ENCODE measurements at places on chromosomes 16 and 17. TPM values are rescaled to one million over a fixed set of nuclear protein-coding genes. Genes with fewer than 3 reads are reported as not detected.
A peak's percentile ranks its signal among the peaks of the same experiment; 100 is the strongest.

DNA sequence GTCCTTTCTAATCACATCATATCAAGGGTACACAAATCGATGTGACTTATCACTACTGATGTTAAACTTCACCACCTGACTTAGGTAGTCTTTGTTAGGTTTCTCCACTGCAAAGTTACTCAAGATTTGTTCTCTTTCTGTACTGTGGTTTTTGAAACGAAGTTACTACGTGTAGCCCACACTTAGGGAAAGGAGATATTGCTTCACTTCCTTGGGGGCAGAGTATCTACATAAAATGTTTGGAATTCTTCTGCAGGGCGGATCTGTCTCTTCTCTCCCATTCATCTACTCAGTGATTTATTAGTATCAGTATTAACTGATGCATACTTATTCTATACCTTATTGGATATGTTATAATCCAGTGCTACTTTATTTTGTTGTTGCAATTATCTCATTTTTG, 403.6 kb upstream of the MON1B start:
- H3K4me1 ChIP-seq = no peaks in the 10 kb centered on the region
- H3K27ac ChIP-seq = no peak overlapping the region
- H3K36me3 ChIP-seq = no peaks in the 10 kb centered on the region
- no peaks in the 10 kb centered on the region for H3K27me3 ChIP-seq
- H3K4me3 ChIP-seq = no peak overlapping the region
- DNase-seq = no peak

DNA sequence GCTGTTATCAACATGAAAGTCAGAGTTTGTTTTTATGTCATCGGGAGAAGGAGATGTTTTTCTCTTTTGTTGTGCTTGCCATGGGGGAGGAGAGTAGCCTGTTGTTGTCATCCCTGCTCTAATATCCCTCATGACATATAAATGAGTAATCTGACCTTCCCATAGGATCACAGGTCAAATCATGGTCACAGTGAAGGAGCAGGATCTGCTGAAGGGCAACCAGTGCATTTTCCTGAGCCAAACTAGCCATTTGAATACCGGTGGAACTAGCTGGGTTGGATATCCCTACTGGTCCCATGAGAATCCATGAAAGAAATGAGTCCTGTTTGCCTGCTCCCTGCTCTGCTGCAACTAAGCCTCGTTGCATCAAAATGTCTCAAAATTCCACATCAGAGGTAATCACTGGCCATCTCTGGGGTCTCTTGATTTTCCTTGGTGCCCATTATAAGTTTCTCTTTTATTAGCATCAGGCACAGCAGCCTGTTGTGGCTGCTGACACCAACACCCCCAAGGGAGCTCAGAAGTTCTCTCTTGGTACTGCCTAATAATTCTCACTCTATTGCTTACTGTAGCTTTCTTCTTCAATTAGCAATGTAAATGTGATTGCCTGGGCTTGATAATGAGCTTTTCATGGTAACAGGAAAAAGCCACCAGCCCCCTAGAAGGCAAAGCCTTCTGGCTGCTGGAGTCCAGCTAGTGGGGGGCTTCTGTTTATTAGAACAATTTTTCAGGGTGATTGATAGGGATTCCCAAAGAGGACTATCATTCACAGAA, 211.4 kb upstream of the ERCC4 start:
- DNase-seq = no peak
- no peaks in the 10 kb centered on the region for H3K4me1 ChIP-seq
- no peak overlapping the region for H3K27ac ChIP-seq
- H3K27me3 ChIP-seq = no peaks in the 10 kb centered on the region

DNA sequence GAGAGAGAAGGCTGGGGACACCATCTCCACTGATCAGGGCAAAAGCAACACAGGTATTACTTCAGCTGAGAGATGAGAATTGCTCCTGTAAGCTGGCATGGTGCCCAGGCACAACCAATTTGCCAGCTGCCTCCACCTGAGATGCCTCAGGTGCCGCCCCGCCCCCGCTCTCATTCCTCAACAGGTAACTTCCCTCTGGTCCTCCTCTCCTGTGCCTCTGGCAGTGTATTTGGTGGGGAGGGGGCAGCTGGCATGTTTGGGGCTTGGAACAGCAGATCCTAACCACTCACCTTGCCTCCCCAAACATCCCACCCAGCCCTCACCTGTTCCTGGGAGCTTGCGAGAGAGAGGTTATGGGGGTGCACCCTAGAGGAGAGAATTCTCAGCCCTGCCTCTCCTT, 2.9 kb upstream of the SRCIN1 start:
- no peaks in the 10 kb centered on the region for H3K27me3 ChIP-seq
- H3K4me1 ChIP-seq = peaks cover 20% of the 10 kb centered on the region
- H3K4me3 ChIP-seq = no peak overlapping the region
- no peaks in the 10 kb centered on the region for H3K36me3 ChIP-seq
- DNase-seq = no peak

DNA sequence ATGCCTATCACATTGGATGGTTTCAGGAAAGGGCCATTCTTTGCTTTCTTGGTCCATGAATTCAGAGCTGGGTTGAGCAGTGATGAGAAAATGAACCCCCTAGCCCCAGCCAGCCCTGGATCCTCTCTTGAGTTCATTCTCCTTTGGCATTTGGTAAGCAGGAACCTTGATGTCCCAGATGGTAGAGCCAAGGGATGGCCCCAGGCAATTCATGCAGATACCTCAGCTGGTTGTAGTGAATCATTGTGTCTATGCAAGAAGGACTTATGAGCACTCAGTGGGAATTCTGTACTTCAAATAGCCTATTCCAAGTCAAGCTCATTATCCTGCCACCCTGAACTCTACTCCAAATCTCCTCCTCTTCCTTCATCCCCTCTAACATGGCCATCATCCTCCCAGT, 412.7 kb downstream of the UTP18 start:
- DNase-seq = no peak
- no peaks in the 10 kb centered on the region for H3K36me3 ChIP-seq
- H3K4me1 ChIP-seq = no peaks in the 10 kb centered on the region
- H3K27me3 ChIP-seq = no peaks in the 10 kb centered on the region

DNA sequence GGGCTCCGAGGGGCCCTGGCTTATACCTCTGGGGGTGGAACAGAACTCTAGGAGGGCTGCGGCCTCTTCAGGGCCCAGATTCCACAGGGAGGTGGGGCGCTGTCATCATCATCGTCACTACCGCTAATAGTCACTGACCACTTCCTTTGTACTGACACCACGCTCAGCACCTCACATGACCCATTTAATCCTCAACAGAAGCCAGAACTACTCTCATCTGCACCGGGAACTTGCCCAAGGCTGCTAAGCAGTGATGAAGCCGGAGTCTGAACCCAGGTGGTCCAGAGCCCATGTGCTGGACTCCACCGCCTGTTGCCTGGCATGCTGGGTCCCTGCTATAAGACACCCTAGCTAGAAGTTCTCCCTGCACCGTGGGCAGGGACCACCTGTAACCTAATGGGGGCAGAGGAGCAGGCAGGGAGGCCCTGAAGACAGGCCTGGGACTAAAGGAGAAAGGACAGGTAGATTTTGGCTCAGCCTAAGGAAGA, 12.0 kb downstream of the UNC13D start:
- no peaks in the 10 kb centered on the region for H3K4me1 ChIP-seq
- 0 out of 2 replicates have a peak overlapping the region, but pooled peaks have one; percentile 4 for H3K27ac ChIP-seq

- no peak overlapping the region for H3K27ac ChIP-seq
- H3K4me3 ChIP-seq = no peak overlapping the region
- H3K27me3 ChIP-seq = no peaks in the 10 kb centered on the region
- H3K4me1 ChIP-seq = peaks cover 3% of the 10 kb centered on the region
- no peak for DNase-seq
These were observed 26.5 kb upstream of the C16orf87 start for GRCh38 chr16:46857368-46857945.

GRCh38 chr16:1712791-1713261, 6.8 kb downstream of the MAPK8IP3 start:
- peaks cover 37% of the 10 kb centered on the region for H3K4me1 ChIP-seq
- peak overlapping the region; percentile 88 for H3K27ac ChIP-seq
- H3K4me3 ChIP-seq = no peak overlapping the region
- no peaks in the 10 kb centered on the region for H3K36me3 ChIP-seq
- DNase-seq = no peak

DNA sequence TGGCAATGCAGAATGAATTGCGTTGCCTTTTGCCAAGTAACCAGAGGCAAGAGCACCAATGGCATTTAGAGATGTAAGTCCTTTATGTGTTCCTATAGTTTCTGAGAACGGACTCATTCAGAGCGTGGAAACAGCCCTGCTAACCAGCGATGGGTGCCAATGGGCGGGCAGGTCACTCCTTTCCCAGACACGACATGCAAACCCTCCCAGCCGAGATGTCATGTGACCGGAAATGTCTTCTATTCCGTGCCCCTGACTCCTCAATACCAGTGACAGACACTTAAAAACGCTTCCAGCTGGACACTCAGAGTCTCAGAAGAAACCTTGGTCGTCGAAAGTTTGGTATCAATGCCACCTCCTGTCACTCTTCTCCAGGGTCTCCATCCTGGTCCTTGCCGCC, 3.2 kb downstream of the FBF1 start:
- no peak overlapping the region for H3K4me3 ChIP-seq
- no peak overlapping the region for H3K27ac ChIP-seq
- no peak for DNase-seq

GRCh38 chr17:68034452-68034776, 1.1 kb upstream of the KPNA2 start:
- DNase-seq = no peak
- H3K4me3 ChIP-seq = no peak overlapping the region

DNA sequence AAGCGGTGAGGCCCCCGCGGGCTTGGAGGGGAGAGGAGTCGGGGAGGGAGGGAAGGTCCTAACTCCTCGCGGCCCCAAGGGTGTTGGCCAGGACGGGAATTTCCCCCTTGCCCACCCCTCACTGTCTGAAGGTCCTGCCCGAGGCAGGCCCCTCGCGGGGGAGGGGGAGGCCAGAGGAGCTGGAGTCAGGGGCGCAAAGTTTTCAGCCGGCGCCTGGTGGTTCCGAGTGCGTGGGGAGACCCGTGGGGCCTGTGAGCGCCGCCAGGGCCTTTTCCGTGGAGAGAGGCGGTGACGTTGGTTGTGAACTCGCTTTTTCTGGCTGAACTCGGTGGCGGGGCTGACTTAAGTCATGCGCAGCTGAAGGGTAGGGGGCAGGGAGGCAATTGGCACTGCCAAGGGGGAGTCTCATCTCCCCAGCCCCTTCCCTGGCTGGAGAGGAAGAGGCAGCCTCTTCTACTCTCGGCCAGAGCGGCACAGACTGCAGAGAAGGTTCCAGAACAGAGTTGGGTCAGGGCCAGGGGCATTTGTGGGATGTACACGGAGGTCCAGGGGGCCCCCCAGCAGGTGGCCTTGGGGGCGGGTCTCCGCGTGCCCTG, 1.5 kb downstream of the CACNA1H start:
- no peaks in the 10 kb centered on the region for H3K36me3 ChIP-seq
- no peak for DNase-seq
- no peak overlapping the region for H3K27ac ChIP-seq
- no peaks in the 10 kb centered on the region for H3K27me3 ChIP-seq

- H3K4me1 ChIP-seq = peaks cover 31% of the 10 kb centered on the region
- H3K36me3 ChIP-seq = no peaks in the 10 kb centered on the region
- peak overlapping the region; percentile 80 for H3K27ac ChIP-seq
- no peak for DNase-seq
- no peaks in the 10 kb centered on the region for H3K27me3 ChIP-seq
- H3K4me3 ChIP-seq = peak overlapping the region; percentile 79
These were observed 20.1 kb downstream of the CD7 start for GRCh38 chr17:82297280-82297713.

GRCh38 chr17:18321309-18321708, 6.2 kb downstream of the SMCR8 start:
- H3K4me1 ChIP-seq = peaks cover 32% of the 10 kb centered on the region
- peaks cover 2% of the 10 kb centered on the region for H3K36me3 ChIP-seq
- H3K4me3 ChIP-seq = no peak overlapping the region

DNA sequence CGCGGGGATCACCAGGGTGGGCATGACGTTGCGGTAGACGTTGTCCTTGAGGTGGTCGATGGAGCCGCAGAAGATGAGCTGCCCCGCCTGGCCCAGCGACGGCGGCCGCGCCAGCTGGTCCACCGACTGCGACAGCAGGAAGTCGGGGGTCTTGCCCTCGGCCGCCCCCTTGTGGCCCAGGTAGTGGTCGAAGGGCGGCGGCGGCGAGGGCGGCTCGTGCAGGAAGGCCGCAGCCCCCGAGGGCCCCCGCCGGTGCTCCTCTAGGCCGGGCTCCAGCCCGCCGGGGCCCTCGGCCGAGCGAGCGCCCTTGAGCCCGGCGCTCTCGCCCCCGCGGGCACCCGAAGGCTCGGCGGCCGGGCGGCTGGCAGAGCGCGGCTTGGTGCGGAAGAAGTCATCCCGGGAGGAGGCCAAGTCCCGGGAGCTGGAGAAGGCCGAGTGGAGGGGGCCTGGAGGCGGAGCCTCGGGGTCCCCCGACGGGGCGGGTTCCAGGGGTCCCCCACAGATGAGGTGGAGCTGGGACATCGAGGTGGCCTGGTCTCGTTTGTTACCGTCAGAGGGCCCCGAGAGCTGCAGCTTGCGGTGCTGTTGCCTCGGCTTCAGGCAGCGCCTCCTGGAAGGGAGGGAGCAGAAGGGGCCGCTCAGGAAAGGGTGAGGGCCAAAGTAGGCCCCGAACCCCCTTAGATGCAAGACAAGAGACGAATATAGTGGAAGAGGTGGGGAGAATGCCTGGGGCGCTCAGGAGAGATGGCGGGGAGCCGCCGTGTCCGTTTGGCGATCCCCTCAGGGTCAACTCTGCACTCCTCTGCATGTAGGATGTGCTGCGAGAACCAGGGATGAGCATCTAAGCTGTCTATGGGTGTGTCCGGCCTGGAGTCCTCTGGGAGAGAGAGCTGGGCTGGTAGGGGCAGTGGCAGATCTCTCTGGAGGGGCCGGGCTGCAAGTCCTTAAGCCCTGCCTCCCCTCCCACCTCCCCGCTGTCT, 8.8 kb downstream of the FAM171A2 start:
- H3K4me3 ChIP-seq = no peak overlapping the region
- DNase-seq = no peak
- peaks cover 8% of the 10 kb centered on the region for H3K4me1 ChIP-seq
- peaks cover 17% of the 10 kb centered on the region for H3K36me3 ChIP-seq

GRCh38 chr16:24102209-24102660, 153.9 kb upstream of the CACNG3 start:
- peaks cover 6% of the 10 kb centered on the region for H3K36me3 ChIP-seq
- H3K27ac ChIP-seq = no peak overlapping the region
- H3K4me3 ChIP-seq = no peak overlapping the region
- DNase-seq = no peak
- no peaks in the 10 kb centered on the region for H3K4me1 ChIP-seq
- no peaks in the 10 kb centered on the region for H3K27me3 ChIP-seq

- no peak overlapping the region for H3K4me3 ChIP-seq
- H3K36me3 ChIP-seq = no peaks in the 10 kb centered on the region
- no peak overlapping the region for H3K27ac ChIP-seq
- peaks cover 6% of the 10 kb centered on the region for H3K27me3 ChIP-seq
These were observed 33.1 kb upstream of the SBK1 start for GRCh38 chr16:28259091-28259780.

GRCh38 chr17:2122641-2123302, 67.9 kb downstream of the HIC1 start:
- H3K4me3 ChIP-seq = no peak overlapping the region
- H3K4me1 ChIP-seq = peaks cover 23% of the 10 kb centered on the region
- H3K27me3 ChIP-seq = no peaks in the 10 kb centered on the region
- H3K27ac ChIP-seq = peak overlapping the region; percentile 65
- peaks cover 2% of the 10 kb centered on the region for H3K36me3 ChIP-seq

GRCh38 chr17:41008811-41009210, at the start of gene KRTAP3-1:
TSS of gene KRTAP3-1 (minus strand) at chr17:41009128. CDS start at chr17:41009074, 54 bp downstream.
- no peak within 1 kb of the TSS for H3K4me3 ChIP-seq
- no peak within 1 kb of the TSS for H3K27ac ChIP-seq
- H3K4me1 ChIP-seq = no peaks in the 10 kb centered on the region
- peaks cover 3% of the 10 kb centered on the region for H3K27me3 ChIP-seq
- DNase-seq = no peak
- no peaks in the 10 kb centered on the region for H3K36me3 ChIP-seq

Gene KRT31
- total RNA-seq = not detected

Gene ADAD2
- not detected for total RNA-seq

Gene KRTAP3-3
- total RNA-seq = not detected

Gene B4GALNT2
- total RNA-seq = not detected

Gene CCL5
- total RNA-seq = 60.2 TPM

Gene KRT24
- total RNA-seq = not detected

Gene TK1
- 96.3 TPM for total RNA-seq

Measured in GM12878 (cell line).